ENCODE measurements at places on chromosomes 16 and 17.

- no peak for DNase-seq
Observed at GRCh38 chr16:17538927-17539326, 68.2 kb upstream of the XYLT1 start.

- no peak for DNase-seq
Observed at GRCh38 chr16:80158766-80159165, 382.0 kb upstream of the DYNLRB2 start.

DNA sequence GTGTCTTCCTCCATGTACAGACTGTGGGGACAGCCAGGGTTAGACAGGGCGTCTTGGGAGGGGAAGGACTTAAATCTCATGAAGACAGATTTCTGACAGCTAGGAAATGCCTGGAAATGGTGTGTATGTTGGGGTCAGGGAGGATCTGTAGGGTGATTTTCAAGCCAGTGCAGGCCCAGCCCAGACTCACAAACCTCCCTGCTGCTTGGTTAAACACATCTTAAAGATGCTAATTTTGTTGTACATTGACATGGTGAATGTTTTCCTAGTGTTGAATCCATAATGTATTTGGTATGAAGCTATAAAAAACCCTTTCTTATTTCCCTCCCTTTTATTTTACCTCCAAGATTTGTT, 238.3 kb downstream of the CCDC182 start:
- no peak for DNase-seq

- no peak for DNase-seq
Observed at GRCh38 chr16:70661918-70662641, 15.7 kb downstream of the IL34 start.

DNA sequence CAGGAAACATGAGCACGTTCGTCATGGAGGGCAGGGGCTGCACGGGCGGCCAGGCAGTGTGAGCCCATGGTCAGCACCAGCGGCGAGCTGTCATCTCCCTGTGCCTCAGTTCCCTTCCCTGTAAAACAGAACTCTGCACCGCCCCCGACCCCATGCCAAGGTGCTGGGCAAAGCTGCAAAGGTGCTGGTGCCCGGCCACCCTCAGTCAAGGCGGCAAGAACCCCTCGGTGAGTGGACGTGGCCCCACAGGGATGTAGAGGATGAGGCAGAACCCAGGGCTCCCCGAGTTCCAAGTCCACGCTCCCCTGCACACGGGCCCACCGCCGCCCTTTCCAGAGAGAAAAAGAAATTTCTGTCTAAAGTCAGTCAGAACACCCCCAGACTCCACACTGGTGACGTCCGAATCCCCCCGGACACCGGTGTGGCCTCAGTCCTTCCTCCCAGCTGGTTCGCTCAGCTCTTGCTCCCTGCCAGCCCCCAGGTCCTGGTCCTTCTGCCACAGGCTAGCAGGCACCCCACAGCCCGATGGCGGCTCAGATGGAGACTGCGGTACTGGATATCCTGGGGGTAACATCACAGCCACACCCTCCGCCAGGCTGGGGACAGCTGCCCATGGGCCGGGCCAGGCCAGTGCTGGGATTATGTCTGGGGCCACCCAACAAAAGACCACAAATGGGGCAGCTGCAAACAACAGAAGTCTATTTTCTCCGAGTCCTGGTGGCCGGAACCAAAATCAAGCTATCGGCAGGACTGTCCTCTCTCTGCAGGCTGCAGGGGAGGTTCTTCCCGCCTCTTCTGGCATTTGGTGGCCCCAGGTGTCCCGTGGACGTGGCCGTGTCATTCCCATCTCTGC, 14.4 kb upstream of the BAHCC1 start:
- no peak for DNase-seq

GRCh38 chr17:40597156-40597555, 31.9 kb upstream of the CCR7 start:
- no peak for DNase-seq

- DNase-seq, result no peak
Observed at GRCh38 chr17:55332296-55333041, 67.7 kb downstream of the HLF start.

DNA sequence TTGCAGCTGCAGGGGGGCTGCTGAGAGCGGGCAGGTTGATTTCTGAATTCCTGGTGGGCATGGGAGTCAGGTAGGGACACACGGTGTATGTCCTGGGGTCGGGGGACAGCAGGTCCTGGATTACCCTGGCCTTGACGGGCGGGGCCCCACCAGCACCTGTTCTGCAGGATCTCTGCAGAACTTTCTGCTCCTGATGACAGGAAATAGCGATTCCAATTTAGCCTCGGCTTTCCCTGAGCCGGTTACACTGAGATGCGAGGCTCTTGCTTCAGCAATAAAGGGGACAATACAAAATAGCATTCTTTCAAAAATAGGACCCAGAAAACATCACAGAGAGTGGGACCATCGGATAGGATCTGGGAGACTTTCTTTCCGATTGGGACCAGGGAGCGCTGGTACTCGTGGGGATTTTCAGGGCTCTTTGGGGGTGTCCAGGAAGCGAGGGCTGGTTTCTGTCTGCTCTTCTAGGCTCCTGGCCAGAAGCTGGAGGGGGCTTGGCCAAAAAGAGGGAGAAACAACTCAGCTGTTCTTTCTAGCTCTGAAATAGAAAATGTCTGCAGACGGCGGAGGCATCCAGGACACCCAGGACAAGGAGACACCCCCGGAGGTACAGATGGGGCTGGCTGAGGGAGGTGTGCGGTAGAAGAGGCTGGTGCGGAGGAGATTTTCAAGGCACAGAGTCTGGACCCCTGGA, 642 bp downstream of the ZNF205 start:
- no peak for DNase-seq

DNA sequence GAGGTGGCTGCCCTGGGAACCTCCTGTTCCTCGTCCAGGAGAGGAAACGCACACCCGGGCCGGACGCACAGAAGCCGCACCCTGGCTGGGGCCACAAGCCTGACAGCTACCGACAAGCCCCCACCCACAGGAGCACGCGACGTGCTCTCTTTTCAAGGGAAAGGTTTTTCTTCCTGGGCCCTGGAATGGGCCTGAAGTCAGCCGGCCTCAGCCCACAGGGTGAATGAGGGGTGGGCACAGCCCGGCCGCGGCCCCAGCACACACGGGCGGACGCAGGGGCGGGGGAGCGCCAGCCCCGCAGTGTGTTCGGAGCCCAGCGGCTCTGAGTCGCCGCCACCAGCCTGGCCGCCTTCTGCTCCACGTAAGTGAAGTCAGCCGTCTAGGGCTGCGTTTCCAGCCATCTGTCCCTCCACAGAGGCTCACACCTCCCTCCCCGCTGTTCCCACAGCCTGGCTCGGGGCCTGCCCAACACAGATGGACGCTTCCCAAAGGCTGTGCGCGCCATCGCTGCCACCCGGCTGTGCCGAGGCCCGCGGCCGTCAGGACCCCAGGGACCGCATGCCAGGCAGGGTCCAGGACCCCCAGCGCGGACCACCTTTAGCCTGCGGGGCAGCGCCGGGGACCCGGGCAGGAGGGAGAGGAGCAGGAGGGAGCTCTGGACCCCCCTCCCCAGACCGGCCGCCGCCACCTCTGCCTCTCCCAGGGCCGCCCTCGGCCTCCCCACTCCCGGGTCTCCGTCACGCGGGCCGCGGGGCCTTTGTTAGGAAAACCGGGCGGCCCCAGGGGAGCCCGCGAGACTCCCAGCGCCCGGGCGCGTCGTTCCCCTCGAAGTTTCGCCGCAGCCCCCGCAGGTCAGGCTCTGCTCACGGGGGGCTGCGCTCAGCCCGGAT, 36.8 kb downstream of the CBFA2T3 start:
- DNase-seq, result no peak

DNA sequence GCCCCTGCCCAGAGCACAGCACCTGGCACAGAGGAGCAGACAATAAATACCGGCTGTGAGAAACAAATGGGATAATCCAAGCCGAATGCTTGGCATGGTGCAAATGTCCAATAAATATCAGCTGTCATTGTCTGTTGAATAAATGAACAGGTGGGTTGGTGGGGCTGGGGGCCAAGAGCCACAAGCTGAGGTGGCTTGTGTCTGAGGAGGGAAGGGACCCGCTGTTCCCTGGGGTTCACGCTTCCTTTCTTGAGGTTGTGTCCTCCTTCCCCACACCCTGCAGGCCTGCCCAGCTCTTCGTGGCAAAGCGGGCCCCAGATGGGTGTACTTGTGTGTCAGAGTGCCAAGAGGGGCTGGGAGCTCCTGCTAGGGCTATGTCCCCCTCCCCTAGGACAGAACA, 38.6 kb downstream of the ARHGAP27 start:
- DNase-seq, result no peak

GRCh38 chr16:50789757-50790156, 47.9 kb downstream of the CYLD start:
- no peak for DNase-seq

GRCh38 chr17:73553311-73553710, 90.9 kb downstream of the SDK2 start:
- DNase-seq, result no peak

Data from Jurkat, Clone E6-1 (cell line).